ENCODE measurements at places on chromosomes 4 and X.

DNA sequence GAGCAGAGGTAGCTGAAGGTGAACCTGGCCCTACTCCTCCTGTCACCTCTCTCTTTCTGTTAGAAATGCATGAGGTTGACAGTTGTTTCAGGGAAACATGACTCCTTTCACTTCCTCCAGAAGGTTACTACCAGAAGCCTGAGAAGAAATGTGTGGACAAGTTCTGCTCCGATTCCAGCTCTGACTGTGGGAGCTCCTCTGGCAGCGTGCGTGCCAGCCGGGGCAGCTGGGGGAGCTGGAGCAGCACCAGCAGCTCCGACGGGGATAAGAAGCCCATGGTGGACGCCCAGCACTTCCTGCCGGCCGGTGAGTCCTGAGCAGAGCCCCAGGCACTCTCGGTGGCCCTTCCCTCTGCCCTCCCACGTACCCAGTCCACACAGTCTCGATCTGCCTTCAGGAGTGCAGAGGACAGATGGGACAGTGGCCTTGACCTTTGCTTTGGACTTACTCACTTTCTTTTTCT is 61.3 kb upstream of the TLR2 start:
- DNase-seq, result no peak

DNA sequence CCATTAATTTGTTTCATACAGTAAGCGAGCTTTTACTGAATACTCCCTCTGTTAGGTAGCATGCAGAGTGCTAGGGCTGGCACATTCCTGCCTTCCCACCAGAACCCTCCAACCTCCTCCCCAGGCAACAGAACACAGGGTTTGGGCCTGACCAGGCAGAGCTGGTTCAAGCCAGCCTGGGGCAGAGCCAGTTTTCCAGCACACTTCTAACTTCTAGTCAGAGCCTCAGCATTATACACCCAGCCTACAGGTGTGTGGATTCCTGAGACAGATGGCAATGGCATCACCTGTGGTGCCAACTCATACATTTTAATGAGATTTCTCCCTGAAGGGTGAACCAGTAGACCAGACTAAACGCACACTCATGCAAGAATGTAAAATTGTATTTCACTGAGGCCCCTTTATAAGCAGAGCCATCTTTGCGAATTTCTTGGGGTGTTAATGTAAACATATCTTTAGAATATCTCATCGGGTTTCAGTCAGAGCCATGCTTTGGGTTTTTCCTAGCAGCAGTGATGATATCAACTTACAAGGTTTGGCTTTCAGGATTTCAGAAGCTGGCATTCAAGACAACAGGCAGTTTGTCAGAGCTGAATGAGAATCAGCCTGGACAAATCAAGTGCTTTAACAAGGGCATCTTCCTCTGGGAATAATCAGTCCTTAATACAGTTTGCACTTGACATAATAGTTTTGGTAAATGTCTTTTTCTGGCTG is 92.0 kb downstream of the GATB start:
- no peak for DNase-seq

GRCh38 chr4:105327956-105328355 is 145.9 kb downstream of the PPA2 start:
- no peak for DNase-seq

DNA sequence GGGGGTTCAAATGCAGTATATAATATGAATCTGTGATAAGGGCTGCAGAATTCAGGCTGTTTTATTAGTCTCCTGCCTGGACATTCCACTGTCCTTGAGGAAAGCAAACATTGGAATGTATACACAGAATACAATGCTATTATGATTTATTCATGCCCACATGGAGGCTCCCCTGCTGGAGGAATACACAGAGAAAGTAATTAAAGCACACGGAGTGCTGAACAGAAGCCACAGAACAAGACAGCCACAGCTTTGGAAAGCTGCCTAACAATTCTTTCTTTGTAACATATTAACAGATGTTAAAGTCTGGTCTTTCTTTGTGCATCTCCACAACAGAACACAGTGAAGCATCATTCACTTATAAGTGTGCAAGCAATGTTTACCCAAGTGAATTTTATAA is 155.8 kb downstream of the ARAP2 start:
- no peak for DNase-seq

DNA sequence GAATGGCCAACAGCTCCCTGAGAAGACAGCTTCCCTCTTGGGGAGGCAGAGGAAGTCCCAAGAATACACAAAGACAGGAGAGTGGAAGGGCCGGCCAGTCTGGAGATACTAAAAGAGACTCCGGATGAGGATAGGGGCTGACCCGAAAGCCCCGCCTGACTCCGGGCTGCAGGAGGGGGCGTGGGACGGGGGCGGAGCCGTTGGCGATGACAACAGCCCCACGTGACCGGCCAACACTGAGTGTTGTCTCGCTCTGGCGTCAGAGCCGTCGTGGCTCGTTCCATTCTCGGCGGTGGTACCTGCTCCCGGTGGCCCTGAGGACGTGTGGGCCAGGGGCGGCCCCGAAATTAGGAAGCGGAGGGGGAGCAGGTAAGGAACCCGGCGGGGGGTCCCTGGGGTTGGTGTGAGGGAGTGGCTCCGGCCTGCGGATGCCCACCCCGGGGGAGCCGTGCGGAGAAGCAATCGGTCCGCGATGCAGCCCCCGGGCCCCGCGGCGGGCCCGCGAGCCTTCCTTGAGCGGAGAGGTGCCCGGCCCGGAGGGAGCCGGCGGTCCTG is at the start of gene BEX4:
BEX4 (plus strand) TSS at position 239 of the 555 bp plus-strand sequence. CDS start 1,046 bp downstream, outside the sequence.
- DNase-seq, result peak; percentile 76

DNA sequence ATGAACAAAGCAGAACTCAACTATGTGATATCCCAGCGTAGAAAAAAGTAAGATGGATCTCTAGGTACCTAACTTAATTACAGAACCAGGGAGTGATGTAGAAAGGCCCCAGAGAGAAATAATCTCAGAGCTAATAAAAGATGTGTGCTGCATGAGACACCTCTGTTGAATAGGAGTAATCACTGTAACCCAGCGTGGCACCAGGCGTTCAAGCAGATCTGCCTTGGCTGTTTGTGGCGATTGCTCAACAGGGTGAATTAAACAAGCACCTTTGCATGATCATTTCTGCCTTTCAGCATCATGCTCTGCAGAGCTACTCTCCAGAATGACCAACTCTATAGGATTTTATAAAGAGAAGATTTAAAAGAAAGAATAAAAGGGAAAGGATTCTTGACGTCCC is 81.7 kb upstream of the KCNIP4 start:
- no peak for DNase-seq

DNA sequence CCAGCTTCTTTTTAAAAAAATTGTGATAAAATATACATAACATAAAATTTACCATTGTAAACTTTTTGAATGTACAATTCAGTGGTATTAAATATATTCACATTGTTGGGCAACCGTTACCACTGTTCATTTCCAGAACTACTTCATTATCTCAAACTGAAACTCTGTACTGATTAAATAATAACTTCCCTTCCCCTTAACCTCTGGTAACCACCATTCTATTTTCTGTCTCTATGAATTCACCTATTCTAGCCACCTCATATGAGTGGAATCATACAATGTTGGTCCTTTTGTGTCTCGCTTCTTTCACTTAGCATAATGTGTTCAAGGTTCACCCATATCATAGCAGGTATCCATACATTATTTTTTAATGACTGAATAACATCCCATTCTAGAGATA is 8.3 kb downstream of the GPR50 start:
- DNase-seq, result no peak

DNA sequence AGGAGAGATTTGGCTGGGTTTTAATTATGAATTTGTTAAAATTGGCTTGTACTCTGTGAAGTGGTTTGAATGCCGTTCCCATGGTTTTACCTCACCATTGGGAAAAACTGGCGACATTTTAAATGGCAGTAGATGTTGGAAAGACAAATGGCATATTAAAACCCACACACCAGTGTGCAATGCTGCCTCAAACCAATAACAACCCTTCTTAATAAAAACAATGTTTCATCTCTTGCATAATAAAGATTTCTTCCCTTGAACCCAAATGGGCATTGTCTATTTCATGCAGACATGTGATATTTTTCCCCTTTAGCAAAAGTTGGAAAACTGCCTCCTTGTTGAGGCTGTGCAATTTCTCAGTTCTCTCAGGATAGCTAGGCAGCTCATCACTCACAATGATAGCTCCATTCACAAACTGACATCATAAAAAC is 33.7 kb downstream of the GABRB1 start:
- DNase-seq, result no peak

DNA sequence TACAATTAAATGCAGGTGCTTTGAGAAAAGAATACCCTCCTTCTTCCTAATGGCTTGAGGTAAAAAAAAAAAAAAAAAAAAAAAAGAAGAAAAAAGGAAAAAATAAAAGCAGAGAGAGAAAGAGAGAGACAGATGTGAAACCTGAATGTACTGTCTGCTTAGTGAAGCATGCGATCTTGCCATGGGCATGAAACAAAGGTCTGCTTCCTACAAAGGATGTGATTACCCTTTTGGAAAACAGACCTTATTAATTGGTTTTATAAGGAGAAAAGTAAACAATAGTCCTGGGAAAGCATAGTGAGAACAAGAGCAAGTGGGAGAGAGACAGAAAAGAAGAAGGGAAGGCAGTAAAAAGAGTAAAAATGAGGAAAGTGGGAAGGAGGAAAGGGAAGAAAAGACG is 526.1 kb upstream of the PABPC4L start:
- DNase-seq, result no peak

DNA sequence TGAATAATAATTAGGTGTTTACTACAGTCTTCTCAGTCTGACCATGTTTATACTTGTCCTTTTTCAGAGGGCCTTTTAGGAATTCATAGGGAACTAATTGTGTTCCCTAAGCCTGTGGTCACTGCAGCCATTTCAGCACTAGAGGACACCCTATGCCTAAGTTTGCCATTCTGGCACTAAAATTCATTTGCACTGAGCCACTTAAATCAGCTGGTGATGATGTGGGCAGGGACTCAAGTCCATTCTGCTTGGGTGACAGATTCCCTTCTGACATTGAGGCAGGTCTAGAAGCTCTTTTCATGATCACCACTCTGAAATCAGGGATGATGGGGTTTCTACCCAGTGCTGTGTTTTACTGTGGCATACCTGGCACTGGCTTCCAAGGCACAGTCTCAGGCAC is 1178.9 kb upstream of the DIAPH2 start:
- no peak for DNase-seq

GRCh38 chr4:150037251-150037856 is 40.9 kb upstream of the DCLK2 start:
- DNase-seq, result no peak

GRCh38 chrX:14351611-14352303 is 177.6 kb upstream of the GLRA2 start:
- DNase-seq, result no peak

GRCh38 chr4:55635741-55636655 is at the start of gene NMU:
Gene NMU, minus strand, starts transcription at chr4:55636298. Its CDS starts 106 bp downstream, at chr4:55636192.
- DNase-seq, result peak; percentile 10

DNA sequence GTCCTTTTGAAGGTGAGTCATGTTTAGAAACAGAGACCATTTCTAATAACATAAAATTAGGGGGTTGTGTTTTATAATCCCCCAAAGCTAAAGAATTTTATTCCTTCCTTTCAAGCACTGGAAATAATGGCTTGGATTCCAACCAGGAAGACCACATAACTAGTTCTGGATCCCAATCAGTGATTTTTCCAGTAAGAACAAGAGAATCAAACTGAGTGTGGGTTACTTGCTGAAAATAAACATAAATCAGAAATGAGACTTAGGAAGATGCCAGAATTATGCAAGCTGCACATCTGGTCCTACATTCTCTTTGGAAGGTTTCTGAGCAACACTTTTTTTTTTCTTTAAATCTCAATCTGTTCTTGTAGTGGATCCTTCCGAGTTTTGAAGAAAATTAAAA is 76.3 kb downstream of the SOWAHB start:
- DNase-seq, result no peak

DNA sequence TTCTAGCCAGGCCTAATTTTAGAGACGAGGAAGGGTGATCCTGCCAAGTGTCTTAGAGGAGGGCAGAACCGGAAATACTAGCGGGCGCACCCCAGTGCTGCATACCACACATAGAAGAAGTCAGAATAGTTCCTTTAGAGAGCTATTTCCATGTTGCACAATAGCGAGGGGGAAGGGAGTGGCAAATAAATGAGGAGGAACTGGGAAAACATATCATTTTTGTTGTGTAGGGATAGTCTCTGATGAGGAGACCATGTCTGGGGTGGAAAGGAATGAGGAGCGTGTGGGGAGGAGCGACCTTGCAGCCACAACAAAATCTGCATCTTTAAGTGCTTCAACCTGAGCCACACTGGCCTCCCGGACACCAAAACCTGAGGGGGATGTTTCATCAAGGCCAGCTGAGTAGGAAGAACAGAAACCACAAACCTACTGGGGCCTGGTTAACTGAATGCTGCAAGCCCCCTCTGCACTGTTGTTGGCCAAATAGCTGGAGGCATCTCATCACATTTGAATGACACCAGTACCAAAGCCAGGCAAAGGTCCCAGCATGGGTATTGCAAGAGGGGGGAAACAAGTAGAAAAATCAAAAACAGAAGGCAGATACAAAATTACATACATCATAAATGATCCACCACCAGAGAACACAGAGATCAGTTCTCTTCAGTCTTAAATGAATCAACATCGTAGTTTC is 26.7 kb upstream of the C1QTNF7 start:
- DNase-seq, result peak; percentile 3

DNA sequence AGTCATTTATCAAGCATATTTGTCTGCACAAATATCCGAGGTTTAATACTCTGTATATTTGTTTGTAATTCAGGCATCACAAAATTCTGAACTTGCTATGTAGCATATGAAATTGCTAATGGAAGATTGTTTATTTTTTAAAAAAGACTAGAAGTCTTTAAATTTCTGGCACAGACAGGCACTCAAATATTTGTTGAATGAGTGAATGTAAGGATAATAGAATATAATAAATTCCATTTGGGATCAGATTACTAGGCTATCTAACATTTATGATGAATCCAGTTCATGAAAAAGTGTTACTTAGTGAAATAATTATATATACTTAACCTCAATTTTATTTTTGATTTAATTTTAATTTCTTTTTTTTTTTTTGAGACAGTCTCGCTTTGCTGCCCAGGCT is 30.4 kb upstream of the TEC start:
- no peak for DNase-seq

DNA sequence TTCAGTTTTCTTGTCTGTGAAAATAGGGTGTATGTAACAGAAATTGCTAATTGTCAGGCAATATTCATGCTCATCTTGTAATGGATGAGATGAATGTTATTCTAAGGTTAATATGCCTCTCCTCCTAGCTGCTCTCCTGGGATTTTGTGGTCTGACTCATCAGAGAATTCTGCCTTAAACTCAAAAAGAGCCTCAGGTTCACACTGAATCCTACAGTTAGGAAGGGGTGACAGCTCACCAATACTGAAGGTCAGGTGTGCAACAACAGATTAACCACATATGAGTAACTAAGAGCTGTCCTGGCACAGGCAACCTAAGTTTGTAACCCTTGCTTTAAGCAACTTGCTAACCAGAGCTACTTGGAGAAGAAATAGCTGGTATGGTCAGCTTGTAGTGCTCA is 197.7 kb downstream of the SPATA18 start:
- DNase-seq, result no peak
